ENCODE measurements at places on chromosomes 11 and 22.

- DNase-seq: no peak
Measured at GRCh38 chr22:48554893-48555572, 1272.6 kb downstream of the BRD1 start.

DNA sequence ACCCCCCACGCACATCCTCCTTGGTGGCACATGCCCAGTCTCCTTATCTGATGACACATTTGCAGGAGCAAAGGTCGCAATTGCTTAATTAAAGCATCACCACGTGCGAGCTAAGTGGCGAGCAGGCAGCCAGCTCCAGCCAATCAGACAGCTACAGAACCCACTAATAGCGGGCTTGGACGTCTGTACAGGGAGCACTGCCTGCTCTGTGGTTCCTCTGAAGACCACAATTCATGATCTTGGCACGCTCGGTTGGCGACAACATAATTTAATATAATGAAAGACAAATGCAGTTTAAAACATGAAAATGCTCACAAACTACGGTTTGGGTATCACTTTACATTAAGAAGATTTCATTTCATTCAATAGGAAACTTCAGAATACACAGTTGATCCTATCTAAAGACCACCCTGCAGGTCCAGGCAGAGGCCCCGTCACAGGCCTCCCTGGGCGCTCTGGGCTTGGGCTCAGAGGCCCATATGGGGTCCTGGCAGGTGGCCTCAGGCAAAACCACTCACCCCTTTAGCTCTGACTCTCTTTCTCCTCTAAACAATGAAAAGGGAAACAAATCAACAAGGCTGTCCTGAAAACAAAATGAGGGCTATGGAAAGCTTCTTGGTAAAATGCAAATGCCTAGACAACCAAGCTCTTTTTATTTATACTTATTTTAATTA, 10.4 kb downstream of the PACSIN2 start:
- no peak for DNase-seq

GRCh38 chr11:69892237-69892985, 73.2 kb upstream of the FGF3 start:
- no peak for DNase-seq

DNA sequence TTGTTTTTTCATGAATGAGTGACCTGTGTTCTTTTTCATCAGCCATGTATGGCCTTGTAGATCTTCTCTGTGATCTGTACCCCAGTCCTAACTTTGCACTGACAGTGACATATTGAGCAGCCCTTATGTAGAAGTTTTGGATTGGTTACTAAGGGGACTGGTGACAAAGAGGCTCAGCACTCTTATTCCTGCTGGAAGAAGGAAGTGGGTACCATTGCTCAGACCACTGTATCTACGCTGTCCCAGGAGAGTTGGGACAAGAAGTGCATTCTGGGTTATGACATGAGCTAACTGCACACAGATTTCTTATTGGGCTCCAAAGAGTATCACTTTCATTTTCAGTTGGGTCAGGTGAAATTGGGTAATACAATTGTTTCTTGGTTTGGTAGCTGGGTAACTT, 107.8 kb upstream of the RASSF10 start:
- DNase-seq: no peak

DNA sequence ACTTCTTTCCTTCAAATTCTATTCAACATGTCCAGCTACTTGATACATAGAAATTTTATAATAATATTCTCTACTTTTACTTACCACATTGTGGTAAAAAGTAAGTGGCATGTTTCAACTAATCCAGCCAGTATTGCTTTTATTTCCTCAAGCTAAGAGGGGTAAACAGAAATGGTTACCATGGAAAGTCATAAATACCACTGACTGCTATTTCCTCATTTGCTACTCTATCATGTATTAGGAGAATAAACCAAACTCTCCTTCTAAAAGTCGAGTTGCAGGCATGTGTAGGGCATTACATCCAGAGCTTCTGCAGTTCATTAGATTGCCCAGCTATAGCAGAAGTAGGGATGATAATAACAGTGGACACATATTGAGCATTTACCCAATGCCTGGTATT, 208.4 kb downstream of the MAML2 start:
- DNase-seq: no peak

DNA sequence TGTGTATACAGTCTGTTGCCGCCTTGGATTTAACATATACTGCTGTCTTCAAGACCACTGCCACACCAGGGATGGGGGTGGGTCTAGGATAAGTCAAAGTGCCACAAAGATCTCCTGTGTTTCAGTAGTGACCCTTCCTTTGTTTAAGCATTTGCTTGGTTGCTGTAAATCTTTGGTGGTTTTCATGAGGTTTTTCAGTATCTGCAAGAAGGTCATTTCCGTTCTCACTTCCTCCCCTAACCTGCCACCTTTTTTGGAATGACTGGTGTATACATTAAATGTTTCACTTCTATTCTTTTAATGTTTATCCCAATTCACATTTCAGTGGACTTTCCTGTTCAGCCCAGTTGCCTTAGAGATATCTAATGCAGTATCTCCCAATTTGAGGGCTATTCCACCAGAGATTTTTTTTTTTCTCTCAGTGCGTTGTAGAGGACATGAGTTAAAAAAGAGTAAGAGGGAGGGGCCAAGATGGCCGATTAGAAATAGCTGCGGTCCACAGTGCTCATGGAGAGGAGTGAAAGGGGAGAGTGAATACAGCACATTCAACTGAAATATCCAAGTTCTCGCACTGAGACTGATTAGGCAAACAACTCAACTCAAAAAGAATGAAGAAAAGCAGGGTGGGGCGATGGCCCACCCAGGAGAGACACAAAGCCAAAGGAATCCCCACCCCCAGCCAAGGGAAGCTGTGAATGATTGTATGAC, 43.2 kb downstream of the USP47 start:
- DNase-seq: no peak

DNA sequence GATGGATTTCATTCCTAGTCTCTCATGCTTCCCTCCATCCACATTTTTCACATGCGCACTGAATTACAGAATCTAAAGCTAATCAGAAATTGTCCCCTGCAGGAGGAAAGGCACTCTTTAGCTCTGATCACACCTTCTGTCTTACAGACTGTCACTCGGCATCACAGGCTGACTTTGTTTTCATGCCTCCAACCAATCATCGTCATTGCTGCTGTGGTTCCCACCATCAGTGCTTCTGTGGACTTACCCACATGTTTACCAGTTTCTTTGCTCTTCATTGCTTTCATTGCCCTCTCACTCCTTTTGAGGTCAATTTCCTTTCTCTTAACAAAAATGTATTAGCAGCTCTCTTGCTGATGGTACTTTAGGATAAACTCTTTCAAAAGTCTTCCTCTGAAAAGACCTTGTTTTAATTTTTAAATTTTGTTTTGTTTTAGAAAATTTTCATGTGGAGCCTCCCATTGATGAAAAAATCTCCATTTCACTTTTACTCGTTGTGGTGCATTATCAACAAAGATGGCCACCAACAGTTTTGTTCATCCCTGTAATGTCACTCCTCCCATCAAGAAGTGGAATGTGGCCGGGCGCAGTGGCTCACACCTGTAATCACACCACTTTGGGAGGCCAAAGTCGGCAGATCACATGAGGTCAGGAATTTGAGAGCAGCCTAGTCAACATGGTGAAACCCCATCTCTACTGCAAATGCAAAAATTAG, 20.2 kb upstream of the TREH start:
- DNase-seq: peak; percentile 64

- DNase-seq: no peak
Measured at GRCh38 chr22:36753916-36754315, 22.0 kb downstream of the IFT27 start.

- DNase-seq: no peak
Measured at GRCh38 chr11:119210050-119210449, 3.9 kb downstream of the CBL start.

DNA sequence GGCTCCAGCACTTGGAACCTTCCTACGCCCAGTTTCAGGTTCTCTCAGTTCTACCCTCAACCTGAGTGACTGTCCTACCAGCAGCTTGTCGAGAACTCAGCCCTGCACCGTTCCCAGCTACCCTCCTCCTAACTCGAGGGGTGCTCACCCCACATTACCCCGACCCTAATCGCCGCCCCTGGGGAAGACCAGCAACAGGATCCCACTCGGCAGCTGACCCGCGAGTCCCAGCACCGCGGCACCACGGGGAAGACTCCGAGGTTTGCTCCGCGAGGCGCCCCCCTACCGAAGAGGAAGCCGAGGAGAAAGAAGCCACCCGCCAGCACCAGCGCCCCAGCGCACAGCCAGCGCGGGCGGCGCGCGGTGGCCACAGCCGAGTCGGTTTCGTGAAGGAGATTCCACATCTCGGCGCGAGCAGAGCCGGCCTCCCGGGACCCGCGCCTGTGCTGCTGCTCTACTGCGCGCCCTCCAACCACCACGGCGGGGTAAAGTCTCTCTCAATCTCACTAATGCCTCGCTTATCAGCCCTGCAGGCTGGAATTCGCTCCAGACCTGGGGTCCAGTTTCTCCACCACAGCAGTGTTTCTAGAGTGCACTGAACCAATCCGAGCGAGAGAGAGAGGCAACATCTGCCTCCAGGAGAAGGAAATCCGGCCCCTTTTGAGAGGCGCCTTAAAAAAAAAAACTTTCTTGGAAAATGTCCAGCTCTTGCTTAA, at the start of gene FOLH1:
FOLH1 (minus strand) TSS at position 597 of the 716 bp plus-strand sequence; CDS start at position 404, 193 bp downstream.
- no peak for DNase-seq
